ENCODE measurements at places on chromosomes 1 and 21.
A peak's percentile ranks its signal among the peaks of the same experiment; 100 is the strongest.

- DNase-seq = no peak
Measured at GRCh38 chr1:24535778-24536177, 20.1 kb upstream of the NCMAP start.

DNA sequence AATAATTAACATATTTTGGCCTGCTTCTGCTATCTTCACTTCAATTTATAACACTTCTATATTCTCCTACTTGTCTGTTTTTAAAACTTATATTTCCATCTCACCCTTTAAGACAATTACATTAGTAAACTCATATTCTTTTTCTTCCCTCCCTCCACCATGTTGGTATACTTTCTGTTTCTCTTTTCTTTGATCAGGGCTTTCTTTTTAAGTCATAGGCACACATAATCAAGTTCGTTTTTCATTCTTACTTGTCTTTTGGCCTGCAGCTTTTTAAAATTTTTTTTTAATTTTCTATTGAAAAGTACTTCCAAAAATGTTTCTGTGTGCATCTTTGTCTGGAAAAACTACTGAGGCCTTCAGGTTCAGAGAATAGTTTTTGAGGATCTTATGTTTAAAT, 2.3 kb downstream of the PYHIN1 start:
- DNase-seq = no peak

- no peak for DNase-seq
Measured at GRCh38 chr1:152412756-152413155, 1.3 kb downstream of the CRNN start.

GRCh38 chr1:10430216-10431069, at the start of gene CENPS:
TSS of gene CENPS (plus strand) at chr1:10430433. CDS start at chr1:10430518, 85 bp downstream.
- DNase-seq = peak; percentile 16

DNA sequence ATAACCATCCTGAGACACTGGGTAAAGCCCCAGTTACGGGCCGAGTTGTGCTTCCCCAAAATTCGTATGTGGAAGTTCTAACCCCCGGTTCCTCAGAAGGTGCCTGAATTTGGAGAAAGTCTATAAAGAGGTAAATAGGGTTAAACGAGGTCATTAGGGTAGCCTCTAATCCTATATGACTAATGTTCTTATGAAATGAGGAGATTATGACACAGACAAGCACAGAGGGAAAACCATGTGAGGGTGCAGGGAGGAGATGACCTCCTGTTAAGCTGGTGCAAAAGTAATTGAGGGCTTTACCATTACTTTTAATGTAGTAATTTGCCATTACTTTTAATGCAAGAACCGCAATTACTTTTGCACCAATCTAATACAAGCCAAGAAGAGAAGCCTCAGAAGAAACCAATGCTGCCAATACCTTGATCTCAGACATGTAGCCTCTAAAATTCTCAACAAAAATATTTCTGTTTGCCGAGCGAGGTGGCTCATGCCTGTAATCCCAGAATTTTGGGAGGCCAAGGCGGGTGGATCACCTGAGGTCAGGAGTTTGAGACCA, 260.8 kb downstream of the GPATCH2 start:
- no peak for DNase-seq

- no peak for DNase-seq
Measured at GRCh38 chr21:42607102-42607501, 46.3 kb upstream of the PDE9A start.

DNA sequence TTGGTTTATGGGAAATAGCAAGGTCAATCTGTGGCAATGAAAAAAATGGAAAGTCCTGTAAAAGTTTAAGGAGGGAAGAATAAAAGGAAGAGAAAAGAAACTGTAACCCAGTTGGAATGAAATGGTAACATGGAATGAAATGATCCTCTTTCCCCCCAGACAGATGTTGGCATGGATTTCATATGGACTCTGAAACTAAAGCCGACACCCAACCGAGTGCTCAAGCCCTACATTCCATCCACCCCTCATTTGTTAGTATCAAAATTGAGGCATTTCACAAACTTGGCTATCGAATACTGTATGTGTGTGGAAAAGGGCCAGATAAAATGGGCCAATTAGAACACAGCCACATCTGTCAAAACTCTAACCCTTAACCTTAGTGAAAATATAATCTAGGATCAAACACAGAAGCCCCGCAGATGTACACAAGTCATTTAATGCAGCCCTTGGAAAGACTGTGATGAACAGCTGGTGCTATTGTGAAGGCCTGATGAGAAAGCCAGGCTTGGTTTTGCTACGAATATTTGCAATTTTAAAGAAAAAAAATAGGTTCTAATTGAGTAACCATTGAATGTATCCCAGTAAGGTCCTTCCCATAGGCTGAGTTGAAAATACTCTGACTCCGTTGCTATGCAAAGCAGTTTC, 72.6 kb upstream of the RGL1 start:
- no peak for DNase-seq

DNA sequence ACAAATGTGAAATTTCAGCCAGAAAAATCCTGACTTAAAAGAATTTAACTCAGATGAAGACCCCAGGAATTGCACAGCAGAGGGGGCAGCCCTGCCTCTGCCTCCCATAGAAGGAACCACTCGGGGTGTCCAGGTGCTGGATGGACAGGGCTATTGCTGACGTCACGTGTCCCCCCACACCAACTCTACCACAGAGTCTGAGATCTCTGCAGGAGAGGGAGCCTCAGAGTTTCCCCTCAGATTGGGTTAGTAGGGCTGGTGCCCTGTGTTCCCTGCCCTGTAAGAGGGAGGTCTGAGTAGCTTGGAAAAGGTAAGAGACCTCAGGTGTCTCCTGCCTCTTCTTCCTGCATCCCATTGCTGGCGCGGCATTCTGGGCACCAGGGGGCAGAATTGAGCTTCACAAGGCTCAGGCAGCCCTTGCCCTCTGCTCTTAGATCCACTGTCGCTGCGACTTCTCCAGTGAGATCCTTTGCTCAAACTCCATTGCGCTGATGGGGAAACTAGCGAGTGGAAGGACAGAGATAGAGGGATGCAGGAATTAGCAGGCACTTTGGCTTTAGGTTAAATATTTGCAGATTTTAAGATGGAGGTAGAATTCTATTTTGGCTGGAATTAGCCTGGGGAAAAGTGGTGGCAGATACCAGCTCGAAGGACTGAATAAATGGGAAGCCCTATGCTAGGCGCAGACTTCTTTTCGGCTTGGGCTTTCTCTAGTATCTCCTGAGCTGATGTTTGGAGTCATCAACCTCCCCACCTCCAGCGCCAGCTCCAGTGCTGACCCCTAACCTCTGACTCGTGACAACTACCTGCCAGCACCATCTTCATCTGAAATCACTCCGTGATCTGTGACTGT, 42.8 kb upstream of the DMBX1 start:
- DNase-seq = no peak

DNA sequence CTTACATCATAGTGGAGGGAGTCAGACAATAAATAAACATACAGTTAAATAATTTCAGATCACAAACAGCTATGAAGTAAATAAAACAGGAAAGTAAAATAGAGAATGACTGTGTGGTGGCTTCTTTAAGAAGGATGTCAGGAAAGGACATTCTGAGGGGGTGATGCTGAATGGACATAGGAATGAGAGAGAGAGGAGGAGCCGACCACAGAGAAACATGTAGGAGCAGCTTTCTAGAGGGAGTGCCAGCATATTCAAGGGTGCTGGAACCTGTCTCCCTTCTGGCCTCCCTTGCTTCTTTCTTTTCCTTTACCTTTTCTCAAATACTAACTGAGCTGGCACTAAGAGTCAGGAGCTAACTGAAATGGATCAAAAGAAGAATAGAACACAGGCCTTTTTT, 20.5 kb upstream of the BCL10 start:
- DNase-seq = no peak

DNA sequence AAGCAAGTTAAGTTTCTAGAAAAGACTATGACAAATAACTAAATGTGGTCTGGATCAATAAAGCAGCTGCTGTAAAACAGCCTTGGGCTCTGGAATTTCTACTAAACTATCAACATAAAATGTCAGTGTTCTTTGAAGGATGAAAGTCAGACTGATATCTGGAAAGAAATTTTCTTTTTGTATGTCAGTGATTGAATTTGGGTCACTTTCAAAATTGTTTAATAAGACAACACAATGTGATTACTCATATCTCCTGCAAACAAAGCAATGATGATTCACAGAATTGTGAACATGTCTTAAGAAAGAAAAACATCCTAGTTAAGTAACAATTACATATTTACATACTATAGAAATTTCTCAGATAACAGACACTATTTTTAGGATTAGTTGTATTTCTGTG, 826.4 kb downstream of the PLA2G4A start:
- no peak for DNase-seq

- no peak for DNase-seq
Measured at GRCh38 chr1:24507405-24507804, 4.8 kb downstream of the RCAN3 start.

GRCh38 chr1:29828526-29829447, 592.5 kb downstream of the PTPRU start:
- DNase-seq = no peak

- DNase-seq = peak; percentile 75
Measured at GRCh38 chr1:9473032-9473807, 66.0 kb upstream of the SLC25A33 start.

DNA sequence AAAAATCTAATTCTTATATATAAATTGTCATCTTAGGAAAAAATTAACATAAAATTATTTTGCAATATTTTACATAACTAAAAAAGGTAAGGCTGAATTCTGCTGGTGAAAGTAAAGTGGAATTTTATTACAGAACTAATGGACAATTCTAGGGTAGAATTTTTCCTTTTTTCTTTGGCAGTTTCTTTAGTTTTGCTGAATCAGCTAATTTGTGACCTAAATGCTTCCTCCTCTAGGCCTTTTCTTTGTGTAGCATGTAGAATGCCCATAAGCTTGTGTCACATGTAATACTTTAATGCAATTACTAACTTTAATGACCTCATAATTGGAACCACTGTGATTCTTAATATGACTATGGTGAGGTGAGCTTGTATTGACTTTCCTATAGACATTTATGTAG, 1378.4 kb upstream of the ADGRL4 start:
- no peak for DNase-seq

GRCh38 chr21:42112238-42112637, 41.1 kb downstream of the UMODL1 start:
- no peak for DNase-seq

DNA sequence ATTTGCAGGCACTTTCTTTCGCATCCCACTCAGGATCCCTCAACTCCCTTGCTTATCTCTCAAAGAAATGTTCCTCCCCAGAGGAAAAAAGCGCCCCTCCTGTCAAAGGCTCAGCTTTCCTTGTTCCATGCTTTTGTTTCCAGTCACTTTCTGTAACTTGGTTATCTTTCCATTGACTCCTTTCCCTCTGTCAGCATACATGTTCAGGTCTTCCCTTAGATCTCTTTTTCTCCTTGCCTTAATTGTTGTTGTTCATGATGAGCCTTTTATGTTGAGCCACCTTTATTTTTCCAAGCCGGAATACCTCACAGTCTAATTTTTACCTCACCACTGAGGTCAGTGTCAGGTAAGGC, 46.5 kb upstream of the PODN start:
- no peak for DNase-seq

DNA sequence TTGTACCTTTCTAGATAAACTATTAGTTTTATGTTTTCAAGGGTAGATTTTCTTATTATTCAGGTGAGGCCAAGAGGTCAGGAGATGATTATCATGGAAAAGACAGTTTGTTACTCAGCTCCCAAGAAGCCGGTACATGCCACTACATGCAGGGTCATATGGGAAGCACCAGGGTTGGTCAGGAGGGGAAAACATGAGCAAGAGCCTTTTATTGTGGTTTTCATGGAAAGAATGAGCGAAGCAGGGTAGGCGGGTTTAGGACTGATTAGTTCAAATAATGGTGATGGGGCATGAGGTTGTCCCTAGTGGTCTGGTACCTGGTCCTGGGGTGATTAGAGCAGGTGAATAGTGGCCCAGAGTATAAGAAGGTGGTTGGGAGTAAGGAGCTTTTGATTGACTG, 189.9 kb downstream of the APP start:
- DNase-seq = no peak

DNA sequence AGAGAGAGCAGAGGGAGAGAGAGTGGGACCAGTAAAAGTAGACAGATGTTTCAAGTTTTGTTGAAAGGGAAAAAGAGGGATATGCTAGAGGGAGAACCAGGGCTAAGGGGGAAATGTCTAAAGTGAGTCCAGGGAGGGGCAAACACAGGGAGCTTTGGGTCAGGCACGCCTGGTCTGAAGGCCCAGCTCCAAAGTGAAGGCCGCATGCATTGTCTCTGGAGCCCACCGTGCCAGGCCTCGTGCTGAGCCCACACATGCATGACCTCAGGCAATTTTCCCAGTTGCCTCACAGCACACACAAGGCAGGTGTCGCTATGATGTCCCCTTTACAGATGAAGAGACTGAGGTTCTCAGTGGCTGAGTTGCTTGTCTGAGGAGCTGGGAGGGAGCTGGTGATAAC, 16.0 kb downstream of the KIF17 start:
- DNase-seq = no peak

GRCh38 chr21:28215214-28215954, 777.3 kb downstream of the LTN1 start:
- peak; percentile 66 for DNase-seq
